Vagina (tissue), 2 donors: ENCODE measurements at places on chromosomes 3 and 15. TPM values are rescaled to one million over a fixed set of nuclear protein-coding genes. Genes with fewer than 3 reads are reported as not detected.

LNP1 gene
- total RNA-seq = 4.4 TPM

TM4SF1 gene
- total RNA-seq = 97.7 TPM

DNA sequence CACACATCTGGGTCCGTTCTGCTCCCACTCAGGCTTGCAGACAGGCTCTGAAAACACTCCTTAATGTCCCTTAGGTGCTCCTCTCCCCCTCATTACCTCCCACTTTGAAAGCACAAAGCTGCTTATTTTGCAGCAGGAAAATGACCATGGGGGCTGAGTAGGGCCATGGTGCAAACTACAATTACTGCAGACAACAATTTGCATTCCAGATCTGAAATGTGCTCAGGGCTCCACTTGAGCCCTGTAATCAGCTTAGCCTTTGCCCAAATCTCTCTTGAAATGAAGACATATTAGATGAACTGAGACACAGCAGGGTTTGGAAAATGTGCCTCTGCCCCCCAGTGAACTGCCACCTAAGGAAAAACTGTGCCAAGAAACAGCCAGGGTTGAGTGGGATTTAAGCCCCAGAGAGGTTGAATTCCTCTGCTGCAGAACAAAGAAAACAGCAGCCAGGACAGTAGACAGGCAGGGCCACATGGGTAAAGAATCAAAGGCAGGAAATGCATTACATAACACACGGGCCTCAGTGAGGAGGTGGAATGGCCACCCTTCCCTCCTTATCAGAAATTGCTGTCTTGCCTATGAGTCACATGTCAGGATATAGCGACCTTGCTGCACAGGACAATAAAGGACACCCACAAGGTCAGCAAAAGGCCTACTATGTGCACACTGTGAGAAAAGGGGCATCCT, 126.8 kb upstream of the ARHGEF3 start:
- DNase-seq = no peak

- no peak for DNase-seq
These were observed 70.6 kb upstream of the CTSH start for GRCh38 chr15:79015416-79015815.

- DNase-seq = no peak
These were observed 78.2 kb upstream of the BLM start for GRCh38 chr15:90638963-90639362.

GRCh38 chr3:185114756-185115155, 38.1 kb downstream of the C3orf70 start:
- no peak for DNase-seq
